ENCODE measurements at places on chromosomes 4 and X. TPM values are rescaled to one million over a fixed set of nuclear protein-coding genes. Genes with fewer than 3 reads are reported as not detected.

GRCh38 chr4:103292959-103293358 lies 94.8 kb upstream of the CENPE start:
- H3K27ac ChIP-seq = no peak overlapping the region
- H3K4me1 ChIP-seq = no peaks in the 10 kb centered on the region
- H3K36me3 ChIP-seq = no peaks in the 10 kb centered on the region
- no peak overlapping the region for H3K4me3 ChIP-seq
- H3K27me3 ChIP-seq = no peaks in the 10 kb centered on the region
- no peak for DNase-seq

- H3K27me3 ChIP-seq = no peaks in the 10 kb centered on the region
- DNase-seq = no peak
- no peaks in the 10 kb centered on the region for H3K36me3 ChIP-seq
- H3K27ac ChIP-seq = no peak overlapping the region
- H3K4me3 ChIP-seq = no peak overlapping the region
Observed at GRCh38 chrX:10414862-10415261, 205.5 kb downstream of the MID1 start.

DNA sequence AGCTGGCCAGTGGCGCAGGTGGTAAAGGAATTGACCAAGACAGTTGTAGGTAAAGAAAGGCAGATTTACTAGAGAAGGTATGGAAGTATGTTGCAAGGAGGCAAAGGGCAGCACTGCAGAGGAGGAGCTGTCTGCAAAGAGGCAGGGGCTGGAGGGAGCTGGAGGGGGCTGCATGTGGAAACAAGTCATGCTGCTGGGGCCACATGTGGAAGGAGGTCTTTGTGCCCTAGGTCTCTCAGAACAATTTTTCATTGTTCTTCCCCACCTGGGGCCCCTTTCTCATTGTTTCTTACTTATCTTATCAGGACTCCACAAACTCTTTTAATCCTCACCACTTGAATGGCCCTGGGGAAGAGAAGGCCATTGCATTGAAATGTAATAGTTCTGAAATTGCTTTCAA lies 144.8 kb upstream of the PLAC1 start:
- H3K36me3 ChIP-seq = no peaks in the 10 kb centered on the region
- H3K27me3 ChIP-seq = no peaks in the 10 kb centered on the region
- H3K27ac ChIP-seq = no peak overlapping the region

DNA sequence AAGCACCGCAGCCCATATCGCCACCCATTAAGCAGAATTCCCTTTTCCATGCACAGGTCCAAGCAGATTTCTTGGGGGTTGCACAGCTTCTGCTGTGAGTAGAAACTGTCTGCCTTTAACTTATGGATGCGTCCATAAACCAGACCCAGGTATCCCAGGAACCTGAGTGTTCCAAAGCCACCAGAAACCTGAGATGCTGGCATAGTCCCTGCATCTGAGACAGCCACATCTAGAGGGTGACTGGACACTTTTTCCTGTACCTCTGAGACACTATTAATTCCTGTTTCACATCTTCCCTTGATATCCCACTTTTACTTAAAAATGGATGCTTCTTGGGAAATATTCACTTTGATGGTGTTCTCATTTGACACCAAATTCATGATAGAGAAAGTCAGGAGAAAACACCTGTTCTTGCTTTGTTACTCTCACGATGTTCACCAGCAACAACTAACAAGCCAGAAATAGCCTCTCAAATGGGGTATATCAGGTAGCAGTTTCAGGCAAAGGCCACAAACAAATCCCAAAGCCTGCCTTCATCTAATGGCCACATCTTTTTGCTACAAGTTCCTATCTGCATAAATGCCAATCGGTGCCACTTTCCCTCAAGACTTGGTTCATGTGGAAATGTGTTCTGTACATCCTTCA lies 45.5 kb upstream of the PRDX4 start:
- no peaks in the 10 kb centered on the region for H3K36me3 ChIP-seq
- no peak overlapping the region for H3K27ac ChIP-seq
- H3K4me1 ChIP-seq = no peaks in the 10 kb centered on the region

QRFPR gene
- not detected for total RNA-seq

SSX4 gene
- total RNA-seq = not detected

FAM193A gene
- total RNA-seq = 26.9 TPM

EMCN gene
- total RNA-seq = not detected
